ENCODE measurements at places on chromosomes 3 and 15.

DNA sequence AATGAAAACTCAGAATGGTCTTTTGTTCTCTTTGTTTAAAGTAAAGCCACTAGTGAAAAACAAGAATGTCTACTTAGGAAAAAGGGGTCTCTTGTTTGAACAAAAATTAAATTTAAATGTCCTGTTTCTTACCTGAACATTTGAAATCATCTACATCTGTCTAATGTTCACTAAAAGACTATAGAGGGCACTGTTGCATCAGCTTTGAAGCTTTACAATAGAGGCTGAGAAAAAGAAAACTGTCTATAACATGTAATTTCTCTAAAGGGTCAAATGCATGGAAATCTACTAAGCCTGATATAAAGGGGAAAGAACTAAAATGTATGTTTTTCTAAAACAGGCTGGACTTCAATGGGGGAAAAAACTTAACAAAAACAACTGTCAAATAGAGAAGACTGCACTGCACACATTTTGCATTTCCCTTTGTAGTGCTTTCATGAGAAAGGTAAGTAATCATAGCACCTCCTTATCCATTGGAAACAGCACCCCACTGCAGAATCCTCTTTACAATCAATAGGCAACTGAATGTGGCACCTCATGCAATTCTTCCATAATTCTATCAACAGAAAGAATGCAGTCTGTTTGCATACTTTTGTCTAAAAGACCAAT is 26.3 kb downstream of the DPH6 start:
- DNase-seq: no peak

DNA sequence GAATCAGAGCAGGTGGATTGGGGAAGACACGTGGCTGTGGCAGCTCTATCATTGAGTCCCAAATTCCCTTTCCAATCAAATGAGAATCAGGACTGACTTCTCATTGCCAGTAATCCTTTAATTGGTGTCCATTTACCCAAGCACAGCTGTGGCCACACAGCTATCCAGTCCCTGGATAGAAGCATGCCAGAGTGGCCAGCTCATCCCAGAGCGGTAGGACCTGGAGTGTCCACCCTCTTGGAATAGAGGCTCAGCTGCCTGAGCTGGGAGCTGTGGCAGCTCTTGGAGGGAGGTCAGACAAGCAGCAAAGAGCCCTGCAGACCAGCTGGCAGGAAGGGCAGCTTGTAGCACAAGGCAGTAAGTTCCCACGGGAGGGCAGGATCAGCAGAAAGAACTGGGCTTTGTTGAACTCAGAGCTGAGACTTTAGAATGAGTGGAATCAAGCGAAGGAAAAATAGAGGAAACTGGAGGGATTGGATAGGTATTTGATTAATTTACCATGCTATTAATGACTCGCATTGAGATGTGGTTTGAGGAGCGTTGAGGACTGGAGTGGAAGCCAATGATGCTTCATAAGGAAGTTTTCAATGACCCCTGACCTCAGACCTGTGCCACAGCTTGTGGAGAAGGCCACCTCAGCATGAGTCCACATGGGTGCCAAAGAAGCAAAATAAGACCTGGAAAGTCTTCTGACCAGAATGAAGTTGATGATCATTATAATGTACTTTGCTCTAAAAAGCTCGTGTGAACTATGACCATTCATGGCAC is 6.9 kb upstream of the ALPK3 start:
- DNase-seq: no peak

GRCh38 chr15:90620379-90621067 is 90.8 kb downstream of the CRTC3 start:
- no peak for DNase-seq

GRCh38 chr3:121515313-121515712 is 30.5 kb downstream of the POLQ start:
- DNase-seq: no peak

DNA sequence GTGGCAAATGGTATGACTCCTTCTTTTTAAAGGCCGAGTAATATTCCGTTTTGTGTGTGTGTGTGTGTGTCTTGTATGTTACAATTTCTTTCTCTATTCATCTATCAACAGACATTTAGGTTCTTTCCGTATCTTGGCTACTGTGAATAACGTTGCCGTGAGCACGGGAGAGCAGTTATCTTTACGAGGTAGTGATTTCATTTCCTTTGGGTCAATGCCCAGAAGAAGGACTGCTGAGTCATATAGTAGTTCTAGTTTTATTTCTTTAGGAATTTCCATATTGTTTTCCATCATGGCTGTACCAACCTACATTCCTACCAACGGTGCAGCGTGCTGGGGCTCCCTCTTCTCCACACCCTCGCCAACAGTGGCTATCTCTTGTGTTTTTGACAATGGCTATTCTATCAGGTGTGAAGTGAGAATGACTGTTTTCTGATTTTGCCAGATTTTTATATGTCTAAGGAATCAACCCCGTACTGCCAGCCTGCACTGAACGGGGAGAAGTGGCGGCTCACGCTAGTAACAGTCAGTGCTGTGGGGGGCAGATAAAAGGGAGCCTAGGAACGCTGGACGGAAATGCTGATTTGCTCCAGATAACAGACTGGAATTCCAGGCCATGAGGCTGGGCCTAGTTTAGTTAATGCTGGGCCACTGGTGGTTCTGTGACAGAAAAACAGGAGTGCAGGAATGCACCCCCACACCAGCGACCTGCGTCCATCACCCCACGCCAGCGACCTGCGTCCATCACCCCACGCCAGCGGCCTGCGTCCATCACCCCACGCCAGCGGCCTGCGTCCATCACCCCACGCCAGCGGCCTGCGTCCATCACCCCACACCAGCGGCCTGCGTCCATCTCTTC is 168.1 kb downstream of the XXYLT1 start:
- no peak for DNase-seq

GRCh38 chr15:74123131-74123429 is 7.3 kb upstream of the ISLR2 start:
- no peak for DNase-seq

GRCh38 chr3:162213956-162214355 is 717.3 kb downstream of the OTOL1 start:
- DNase-seq: no peak
